ENCODE measurements at places on chromosomes 7 and 10. TPM values are rescaled to one million over a fixed set of nuclear protein-coding genes. Genes with fewer than 3 reads are reported as not detected.

DNA sequence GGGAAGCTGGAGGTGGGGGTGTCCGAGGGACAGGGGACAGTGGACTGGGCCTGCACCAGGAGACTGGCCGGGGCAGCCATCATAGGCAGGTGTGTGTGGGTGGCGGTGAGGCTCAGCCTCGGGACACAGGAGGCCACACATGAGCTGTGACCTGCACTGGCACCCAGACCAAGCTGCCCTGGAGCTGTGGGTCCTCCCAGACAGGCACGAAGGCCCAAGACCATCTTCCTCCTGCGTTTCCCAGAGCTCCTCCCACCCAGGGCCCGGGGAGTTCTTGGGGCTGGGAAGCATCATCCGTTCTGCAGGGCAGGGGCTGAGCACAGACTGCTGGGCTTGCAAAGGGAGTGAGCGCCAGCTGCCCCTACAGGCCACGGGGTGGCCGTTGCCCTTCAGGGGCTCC, 87.4 kb downstream of the PDGFA start:
- DNase-seq: no peak

DNA sequence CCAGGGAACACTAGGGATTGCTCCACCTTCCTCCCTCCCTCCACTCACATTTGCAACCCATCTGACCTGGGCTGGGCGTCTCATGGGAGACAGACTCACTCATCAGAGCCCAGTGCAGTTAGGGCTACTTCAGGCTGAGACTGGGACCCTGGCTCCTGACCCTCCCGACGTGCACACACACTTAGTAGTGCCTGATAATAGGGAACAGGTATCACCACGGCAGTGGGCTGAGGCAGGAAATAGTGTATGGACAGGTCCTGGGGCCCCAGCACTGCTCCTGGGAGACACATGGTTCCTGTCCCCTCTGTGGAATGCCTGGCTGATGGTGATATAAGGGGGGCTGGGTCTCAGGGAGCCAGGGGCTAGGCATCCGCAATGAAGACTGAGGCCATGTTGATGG, 14.3 kb downstream of the AQP1 start:
- DNase-seq: no peak

Gene WDR11
- 51.0 TPM for total RNA-seq

Gene AZGP1
- total RNA-seq: 99.5 TPM

Gene GPER1
- total RNA-seq: 6.7 TPM

Gene CALHM1
- not detected for total RNA-seq

Gene SHOC2
- 33.7 TPM for total RNA-seq
